ENCODE measurements at places on chromosomes 4 and X. TPM values are rescaled to one million over a fixed set of nuclear protein-coding genes. Genes with fewer than 3 reads are reported as not detected.

DNA sequence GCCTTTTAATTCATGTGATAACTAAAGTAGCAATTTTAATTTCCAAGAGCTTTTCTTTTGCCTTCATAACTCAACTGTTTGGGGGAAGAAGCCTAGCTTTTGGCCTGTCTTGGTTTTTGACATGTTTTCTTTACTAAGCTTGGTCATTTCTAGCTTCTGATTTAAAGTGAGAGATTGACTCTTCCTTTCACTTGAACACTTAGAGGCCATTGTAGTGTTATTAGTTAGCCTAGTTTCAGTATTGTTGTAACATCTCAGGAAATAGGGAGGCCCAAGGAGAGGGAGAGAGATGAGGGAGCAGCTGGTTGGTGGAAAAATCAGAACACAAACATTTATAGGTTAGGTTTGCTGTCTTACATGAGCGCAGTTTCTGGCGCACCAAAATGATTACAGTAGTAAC, 44.8 kb downstream of the DCLK2 start:
- no peak for DNase-seq

Gene FGFRL1
- total RNA-seq = 67.8 TPM

DNA sequence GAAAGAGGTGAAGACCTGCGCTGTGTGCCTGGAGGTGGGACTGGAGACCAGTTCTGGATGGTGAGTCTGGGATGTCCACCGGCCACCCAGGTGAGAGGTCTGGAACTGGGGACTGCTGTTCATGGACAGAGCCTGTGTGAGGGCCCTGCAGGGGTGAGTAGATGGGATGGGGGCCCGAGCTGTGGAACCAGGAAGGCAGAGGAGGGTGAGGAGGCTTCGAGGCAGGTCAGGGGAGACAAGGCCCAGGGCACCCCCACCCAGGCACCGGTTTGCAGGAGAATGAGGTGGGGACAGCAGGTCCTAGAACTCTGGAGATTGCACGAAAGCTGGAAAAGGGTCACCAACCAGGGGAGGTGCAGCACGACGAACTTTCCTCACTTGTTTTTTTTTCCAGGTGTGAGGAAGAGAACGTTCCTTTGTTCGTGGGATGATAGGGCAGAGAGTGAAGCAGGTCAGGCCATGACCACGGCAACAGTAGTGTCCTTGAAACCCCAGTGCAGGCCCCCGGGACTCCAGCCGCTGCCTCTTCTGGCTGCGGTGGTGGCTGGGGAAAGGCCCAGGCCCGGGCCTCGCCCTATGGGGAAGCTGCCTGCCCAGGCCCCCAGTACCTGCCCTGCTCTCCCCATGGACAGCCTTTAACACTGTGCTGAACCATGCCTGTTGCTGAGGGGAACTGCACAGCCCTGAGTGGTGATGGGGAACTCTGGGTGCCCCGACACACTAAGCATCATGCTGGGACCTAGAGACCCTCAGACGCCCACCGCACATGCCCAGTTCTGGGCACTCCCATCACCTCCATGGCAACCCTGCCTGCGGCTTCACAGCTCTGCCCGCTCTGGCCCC, 22.9 kb downstream of the TNIP2 start:
- no peak for DNase-seq

Gene F8A2
- total RNA-seq = not detected

DNA sequence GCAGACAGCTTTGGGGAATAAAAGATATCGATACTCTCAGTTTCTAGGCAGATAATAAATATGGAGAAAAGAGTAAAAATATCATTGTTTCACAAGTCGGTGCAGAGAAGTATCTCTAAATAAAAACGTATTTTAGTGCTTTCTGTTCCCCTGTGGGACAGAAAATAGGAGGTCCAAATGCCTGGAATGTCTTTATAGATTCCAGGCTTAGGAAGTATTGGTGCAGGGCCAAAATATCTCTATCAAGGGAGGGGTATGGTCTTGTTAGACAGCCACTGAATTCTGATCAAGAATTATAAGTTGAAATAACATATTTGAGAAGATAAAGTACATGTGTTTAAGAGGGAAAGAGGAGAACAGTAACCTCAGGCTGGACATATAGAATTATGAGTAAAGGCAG, 596.4 kb downstream of the PCDH18 start:
- DNase-seq = no peak

- no peak for DNase-seq
These were observed 193.2 kb downstream of the RASL11B start for GRCh38 chr4:53055274-53055673.

Gene TASL
- total RNA-seq = 3.1 TPM

DNA sequence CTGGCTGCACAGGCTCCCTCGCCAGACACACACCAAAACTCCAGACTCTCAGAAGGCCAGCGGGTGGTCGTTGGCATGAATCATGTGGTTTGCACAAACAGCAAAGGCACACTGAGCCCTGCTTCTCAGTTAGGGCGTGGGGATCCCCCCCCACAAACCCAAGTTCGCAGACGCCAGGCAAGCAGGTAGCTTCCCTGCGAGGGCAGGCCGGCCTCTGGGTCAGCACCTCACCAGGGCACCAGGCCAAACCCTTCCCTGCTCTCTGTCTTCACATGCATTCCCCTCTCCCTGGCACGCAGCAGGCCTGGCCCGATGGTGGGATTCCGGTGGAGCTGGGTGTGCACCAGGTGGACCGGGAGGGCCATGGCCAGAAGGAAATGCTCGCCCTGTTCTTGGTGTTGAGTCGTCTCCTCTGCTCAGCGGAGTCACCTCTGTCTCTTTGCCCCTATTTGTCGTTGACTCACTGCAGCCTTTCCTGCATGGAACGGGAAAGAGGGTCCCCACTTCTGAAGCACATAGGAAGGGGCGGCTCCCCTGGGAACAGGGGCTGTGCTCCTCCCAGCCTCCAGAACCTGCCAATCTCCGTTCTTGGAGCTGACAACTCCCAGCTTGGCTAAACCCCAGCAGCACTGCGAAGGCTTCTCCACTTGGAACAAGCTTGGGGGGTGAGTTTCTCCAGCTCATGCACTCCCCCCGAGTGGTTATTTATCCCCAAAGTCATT, 51.4 kb downstream of the SORCS2 start:
- no peak for DNase-seq

DNA sequence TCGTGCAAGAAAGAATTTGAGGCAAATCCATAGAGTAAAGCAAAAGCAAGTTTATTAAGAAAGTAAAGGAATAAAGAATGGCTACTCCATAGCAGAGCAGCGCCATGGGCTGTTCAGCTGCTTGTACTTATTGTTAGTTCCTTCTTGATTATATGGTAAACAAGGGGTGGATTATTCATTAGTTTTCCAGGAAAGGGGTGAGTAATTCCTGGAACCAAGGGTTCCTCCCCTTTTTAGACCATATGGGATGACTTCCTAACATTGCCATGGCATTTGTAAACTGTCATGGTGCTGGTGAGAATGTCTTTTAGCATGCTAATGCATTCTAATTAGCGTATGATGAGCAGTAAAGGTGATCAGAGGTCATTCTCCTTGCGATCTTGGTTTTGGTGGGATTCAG, 23.5 kb upstream of the CEP135 start:
- DNase-seq = no peak

DNA sequence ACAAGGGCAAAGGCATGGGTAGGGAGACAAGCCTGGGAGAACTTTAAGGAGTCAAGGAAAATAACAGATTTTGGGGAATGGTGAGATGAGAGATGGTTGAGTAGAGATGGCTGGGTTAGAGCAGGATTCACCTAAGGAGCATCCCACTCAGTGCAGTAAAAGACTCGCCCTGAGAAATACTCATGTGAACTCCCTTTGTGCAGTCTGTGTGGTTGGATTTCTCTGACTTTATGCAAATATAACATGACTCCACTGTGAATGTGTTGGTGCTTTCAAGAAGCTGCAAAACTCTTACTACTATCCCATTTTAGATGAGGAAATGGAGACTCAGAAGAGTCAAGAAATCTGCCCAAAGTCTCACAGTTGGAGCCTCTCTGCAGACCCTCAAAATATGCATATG, 129.8 kb upstream of the LIMCH1 start:
- no peak for DNase-seq

Gene FAT4
- 14.6 TPM for total RNA-seq

- DNase-seq = no peak
These were observed 39.2 kb downstream of the TSPAN5 start for GRCh38 chr4:98619180-98619579.

GRCh38 chr4:80112236-80112635, 39.2 kb upstream of the ANTXR2 start:
- no peak for DNase-seq

DNA sequence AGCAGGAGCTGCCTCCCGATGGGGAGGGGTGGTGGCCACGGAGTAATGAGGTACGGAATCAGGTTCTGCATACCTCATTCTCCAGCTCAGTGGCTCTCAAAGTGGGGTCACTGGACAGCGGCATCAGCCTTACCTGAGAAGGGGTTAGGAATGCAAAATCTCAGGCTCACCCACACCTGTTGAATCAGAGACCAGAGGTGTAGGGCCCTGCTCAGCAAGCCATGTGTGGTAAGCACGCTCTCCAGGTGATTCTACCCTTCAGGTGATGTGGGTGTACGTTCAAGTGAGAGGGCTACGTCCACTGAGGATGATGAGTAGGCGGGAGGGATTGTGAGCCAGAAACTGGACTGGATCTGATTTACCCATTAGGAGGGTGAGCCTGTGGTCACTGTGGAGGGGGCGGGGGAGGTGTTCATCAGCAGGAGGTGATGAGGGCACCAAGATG, 65.8 kb downstream of the ANAPC4 start:
- DNase-seq = no peak

DNA sequence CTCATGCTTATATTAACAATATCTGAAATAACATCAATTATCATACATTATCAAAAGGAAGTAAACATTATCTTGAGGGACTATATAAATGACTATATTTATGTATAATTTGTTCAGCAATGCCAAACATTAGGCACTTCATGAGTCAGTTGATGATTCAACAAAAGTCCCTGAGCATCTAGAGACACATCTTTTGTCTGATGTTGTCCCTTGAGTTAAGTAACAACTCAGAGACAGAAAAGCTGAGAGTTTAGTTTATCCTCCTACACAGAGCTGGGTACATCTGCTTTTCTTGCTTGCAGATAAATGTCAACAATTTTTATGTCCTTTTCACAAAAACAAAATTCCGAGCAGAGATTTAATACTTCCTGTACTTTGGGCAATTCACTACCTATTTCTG, 311.1 kb downstream of the INPP4B start:
- DNase-seq = no peak

- no peak for DNase-seq
These were observed at the start of gene ALPK1 for GRCh38 chr4:112296949-112297880. Gene ALPK1, plus strand, starts transcription at chr4:112297369.

GRCh38 chr4:150960079-150960478, 55.0 kb downstream of the LRBA start:
- no peak for DNase-seq

- DNase-seq = no peak
These were observed 1.4 kb upstream of the EMCN start for GRCh38 chr4:100519205-100519604.

DNA sequence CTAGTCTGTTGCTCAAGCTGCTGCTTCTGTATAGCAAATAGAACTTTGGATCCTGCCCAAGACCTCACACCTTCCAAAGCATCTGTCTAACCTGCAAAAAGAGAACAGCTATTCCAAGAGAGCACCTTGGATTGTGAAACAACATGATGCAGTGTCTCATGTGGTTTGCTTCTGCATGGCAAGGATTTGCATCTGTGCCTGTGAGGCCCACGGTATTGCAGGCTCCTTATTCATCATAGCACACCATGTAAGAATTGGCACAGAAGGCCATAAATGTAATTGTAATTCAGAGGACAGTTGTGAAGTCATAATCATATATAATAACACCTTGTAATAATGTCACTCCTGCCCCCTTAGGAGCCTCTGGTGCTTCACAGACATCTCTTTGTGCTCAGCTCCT, 147.1 kb downstream of the ZNF674 start:
- no peak for DNase-seq

DNA sequence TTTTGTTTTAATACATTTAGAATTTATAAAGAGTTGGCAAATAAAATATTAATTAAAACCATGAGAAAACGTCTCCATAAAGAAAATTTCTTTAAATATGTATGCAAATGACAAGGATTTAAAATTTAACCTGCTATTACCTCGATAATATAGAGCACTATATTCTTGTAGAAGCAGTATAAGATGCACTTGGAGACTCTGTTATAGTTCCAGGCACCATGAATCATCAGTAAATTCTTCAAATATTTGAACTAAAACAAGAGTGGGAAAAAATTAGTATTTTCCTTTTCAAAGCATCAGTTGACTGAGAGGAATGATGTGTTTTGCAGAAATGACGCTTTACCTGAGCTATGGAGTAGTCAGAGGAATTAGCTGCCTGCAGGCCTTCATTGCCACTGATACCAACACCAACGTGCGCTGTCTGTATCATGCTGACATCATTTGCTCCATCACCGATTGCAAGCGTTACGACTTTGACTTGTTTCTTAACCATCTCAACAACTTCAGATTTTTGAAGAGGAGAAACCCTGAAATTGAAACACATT, 67.3 kb downstream of the SHISA3 start:
- no peak for DNase-seq

DNA sequence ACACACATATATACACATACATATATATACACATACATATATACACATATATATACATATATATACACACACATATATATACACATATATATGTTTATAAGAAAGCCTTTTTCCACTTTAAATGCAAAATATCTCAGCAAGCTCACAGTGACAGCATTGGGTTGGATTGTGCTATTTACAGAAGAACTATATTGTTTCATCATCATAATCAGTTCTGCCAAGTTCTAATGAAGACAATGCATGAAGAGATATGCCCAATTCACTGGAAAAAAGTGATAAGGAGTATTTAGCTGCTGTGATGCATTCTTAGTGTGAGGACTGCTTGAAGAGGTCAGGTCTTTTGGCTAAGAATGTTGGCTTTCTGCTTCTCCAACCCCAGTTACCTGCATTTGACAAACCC, 54.4 kb downstream of the RNF150 start:
- no peak for DNase-seq

GRCh38 chr4:25769251-25769650, 93.5 kb downstream of the SEL1L3 start:
- DNase-seq = no peak
